ENCODE measurements at places on chromosomes 12 and 14.

- no peak for DNase-seq
These were observed 32.8 kb downstream of the CCER1 start for GRCh38 chr12:90922145-90922627.

GRCh38 chr14:98591161-98591560 is 680.8 kb downstream of the BCL11B start:
- no peak for DNase-seq

DNA sequence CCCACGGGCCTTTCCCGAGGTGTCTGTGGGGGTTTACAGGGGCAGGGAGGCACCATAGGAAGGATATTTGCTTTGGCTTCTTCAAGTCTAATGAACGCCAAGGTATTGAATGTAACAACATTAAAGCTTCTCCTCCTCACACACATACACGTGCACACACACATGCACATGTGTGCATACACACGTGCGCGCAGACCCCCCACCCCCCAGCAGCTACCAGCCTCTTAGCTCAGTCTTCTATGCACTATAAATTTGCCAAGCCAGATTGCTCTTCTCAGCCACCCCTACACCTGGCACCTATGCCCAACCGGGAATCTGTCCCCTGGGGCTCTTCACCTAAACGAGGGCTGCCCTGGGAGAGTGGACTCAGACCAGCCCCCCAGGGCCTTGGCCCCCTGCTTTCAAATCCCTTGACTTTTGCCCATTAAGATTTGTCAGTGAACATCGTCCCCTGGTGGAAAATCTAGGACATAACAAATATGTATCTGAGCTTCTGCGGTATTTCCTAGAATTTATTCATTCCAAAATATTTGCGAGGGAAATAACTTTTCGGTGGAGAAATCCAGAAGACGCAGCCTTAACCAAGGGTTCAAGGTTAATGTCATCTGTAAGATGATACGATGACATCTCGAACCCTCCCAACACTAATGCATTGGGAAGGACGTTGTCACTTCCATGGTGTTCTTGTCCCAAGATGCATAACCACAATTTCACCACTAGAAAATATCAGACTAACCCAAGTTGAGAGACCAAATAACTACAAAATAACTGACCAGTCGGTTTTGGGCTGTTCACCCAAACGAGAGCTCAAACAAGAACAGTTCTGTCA is 330.4 kb downstream of the MED13L start:
- no peak for DNase-seq

DNA sequence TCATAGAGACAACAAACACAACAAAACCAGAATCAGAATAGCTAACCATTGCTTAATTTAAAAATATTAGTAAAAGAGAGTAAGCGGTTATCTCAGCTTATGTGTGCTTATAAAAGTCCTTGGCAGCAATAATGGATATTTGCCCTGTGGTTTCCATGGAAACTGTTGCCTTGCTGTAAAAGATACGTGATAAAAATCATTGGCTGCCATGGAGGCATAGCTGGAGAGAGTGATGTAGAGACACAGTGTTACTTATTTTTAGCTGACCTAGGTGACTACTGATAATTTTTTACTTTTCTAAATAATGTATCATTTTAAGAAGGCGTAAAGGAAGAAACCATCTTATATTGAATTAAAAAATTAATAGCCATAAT is 92.9 kb downstream of the ERC1 start:
- no peak for DNase-seq

DNA sequence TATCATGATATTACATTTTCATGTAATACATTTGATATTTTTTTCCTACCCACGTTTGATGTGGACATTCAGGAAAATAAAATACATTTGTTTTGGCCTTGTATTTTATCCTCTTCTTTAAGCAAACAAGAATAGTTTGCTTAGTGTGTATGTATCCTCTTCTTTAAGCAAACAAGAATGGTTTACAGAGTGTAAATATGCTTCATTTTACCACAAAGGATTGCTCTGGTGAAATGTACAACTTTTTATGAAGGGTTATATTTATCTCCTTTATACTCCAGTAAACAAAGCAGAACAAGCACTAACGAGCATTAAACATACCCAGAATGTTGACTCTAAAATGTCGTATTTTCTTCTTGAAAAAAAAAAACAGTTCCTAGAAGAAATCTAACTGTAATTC is 244.7 kb downstream of the KCNH5 start:
- DNase-seq: no peak

- DNase-seq: no peak
These were observed 7.1 kb downstream of the SCNN1A start for GRCh38 chr12:6367969-6368892.

GRCh38 chr12:28776220-28776619 is 372.9 kb upstream of the FAR2 start:
- no peak for DNase-seq

All from stimulated activated CD8-positive, alpha-beta memory T cell treated with anti-CD3 and anti-CD28 coated beads, Interleukin-4, amount 100 ng/mL, for 4 hours (primary cell).